ENCODE measurements at places on chromosomes 4 and X.

DNA sequence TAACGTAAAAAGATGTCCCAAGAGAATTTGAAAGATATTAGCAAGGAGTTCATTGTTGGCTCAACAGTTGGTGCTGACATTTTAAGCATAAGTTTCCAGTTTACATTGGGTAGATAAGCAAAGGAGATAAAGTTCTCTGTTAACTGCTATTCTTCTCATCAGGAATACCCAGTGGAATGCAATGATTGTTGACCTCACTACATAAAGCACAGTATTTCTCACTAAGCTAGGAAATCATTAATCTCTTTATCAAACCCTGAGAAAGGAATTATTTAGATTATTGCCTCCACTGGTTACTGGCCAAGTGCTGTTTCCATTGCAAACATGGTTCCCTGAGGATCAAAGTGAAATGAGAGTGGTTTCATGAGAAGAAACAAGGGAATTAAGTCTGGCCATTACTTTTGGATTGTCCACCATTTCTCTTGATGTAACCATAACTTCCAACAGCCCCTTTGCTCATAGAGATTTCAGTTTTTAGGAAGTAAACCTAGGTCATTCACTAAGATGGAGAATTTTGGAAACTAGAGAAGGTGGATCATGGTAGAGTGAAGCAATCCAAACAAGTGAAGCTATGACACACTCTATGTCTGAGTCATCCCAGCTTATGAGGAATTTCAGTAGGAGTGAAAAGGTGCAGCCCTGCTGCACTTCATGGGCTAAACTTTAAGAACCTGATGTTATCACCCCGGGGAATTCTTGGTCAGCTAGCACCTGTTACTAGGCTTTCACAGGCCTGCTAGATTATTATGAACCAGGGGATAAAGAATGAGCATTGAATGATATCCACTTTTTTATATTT, 163.4 kb downstream of the AREG start:
- no peak for DNase-seq

DNA sequence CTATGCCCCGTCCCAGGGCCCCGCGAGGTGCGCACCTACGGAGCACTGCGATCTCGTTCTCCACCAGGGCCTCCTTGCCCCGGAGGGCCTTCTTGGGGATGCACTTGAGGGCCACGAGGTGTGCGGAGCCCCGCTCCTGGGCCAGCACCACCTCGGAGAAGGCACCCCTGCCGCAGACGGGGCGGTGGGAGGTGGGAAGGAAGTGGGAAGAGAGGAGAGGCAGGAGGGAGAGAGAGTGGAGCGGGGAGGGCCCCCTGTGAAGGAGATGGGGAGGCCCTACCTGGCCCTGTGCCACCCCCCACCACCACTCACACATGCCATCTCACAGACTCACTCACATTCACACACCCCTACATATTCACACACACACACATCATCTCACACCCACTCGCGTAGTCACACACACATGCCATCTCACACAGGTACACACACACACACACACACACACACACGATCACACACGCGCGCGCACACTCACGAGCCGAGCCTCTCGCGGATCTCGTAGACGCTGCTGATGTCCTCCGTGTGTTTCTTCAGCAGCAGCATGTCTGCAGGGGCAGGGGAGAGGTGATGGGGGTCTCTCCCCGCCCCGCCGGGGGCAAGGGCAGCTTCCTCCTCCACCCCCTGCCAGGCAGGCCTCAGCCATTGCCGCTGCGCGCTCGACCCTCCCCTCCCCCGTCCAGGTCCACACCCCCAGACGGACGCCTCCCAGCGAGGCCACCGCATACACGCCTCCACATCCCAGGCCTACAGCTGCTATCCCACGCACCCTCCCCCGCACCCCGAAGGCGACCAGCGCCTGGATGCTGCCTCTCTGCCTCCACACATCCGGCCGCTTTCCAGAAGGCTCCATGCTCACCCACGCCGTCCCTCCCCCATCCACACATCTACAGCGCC, 834 bp downstream of the PNCK start:
- DNase-seq: no peak

DNA sequence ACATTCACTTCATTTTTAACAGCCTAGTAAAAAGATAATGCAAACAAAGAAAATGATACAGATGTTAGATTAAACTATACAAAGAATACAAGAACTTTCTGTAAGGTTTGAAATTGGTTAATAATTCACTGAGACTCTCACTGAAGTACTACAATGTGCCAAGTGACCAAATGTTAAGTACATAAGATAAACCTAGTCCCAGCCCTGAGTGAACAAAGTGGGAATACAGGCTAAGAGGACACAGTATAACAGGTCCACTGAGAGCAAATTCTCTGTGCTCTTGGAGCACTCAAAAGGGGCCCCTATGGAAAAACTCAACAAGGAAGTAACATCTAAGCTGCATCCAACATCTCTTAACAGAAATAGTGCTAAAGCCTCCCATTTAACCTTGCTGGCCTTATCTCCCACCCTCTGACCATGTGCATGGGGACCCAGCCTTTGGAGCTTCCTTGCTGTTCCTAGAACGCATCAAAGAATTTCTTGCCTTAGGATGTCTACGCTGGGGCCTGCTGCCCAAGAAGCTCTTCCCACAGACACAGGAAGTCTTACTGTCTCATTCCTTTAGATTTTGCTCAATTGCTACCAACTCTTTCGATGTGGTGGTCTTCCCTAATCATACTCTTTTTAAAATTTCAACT, 113.4 kb downstream of the ZAR1 start:
- no peak for DNase-seq

- no peak for DNase-seq
These were observed 193.0 kb upstream of the LCORL start for GRCh38 chr4:18214411-18215055.

- DNase-seq: no peak
These were observed 23.0 kb upstream of the UGT2B4 start for GRCh38 chr4:69518538-69519198.

DNA sequence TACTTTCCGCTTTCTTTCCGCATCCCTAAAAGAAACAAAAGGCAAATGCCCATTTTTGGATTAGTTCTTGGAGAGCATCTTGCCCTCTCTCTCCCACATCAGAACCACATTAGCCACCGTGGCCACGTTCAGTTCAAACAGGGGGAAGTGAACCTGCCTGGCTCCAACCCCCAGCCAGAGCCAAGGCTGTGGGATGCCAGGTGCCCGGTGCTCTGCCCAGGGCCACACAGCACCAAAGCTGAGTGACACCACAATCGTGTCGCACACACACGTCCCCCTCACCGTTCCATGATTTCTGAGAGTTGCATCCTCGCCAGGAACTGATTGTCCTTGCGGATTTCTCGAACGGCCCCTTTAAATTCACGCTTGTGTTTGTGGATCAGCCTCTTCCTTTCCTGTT, 24.3 kb downstream of the NOP14 start:
- no peak for DNase-seq

GRCh38 chr4:80266902-80267380, 477 bp downstream of the FGF5 start:
- no peak for DNase-seq

DNA sequence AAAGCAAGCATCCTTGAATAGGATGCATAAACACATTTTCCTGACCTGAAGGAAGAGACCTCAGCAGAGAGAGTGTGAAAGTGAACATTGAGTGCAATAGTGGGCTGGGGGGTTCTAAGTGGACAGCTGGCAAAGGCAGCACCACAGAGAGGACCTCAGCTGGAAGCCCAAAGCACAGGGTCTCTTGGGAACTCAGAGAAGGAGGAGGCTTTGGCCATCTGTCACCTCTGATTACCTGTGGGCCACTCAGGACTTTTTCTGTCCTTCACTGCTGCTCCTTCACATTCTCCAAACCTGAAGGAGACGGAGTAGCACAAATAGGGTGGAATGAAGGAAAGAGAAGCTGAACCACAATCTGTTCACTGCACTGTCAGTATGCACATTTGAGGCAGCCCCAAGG, 37.9 kb upstream of the FAT4 start:
- no peak for DNase-seq

- DNase-seq: no peak
These were observed 181.2 kb downstream of the AFF2 start for GRCh38 chrX:148681605-148682004.

DNA sequence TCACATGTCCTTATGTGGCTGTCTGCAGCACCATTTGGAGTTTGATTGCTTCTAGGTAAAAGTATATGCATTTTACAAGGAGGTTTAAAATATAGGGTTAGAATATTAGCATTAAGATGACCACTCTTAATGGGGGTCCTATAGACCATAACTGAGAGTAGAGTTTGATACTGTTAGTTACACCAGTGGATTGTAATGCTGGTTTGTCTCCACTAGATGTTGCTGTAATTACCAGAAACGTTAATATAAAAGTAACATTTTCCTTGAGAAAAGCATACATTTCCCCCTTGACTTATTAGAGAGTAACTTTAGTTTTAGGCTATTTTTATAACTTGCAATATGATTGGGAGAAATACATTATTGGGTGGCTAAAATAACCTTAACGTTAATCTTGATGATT, 93.0 kb downstream of the ZXDA start:
- no peak for DNase-seq

- no peak for DNase-seq
These were observed 1618.0 kb upstream of the PCDH10 start for GRCh38 chr4:131531087-131531486.

Measured in activated CD4-positive, CD25-positive, alpha-beta regulatory T cell (primary cell).